Activated CD8-positive, alpha-beta memory T cell treated with anti-CD3 and anti-CD28 coated beads, Interleukin-2, amount 10 ng/mL, durations not matched to agents 7 days and 5 days (primary cell): ENCODE measurements at places on chromosomes 12 and 14. TPM values are rescaled to one million over a fixed set of nuclear protein-coding genes. Genes with fewer than 3 reads are reported as not detected.

- DNase-seq, result no peak
- no peaks in the 10 kb centered on the region for H3K27me3 ChIP-seq
- H3K4me3 ChIP-seq, result no peak overlapping the region
- no peaks in the 10 kb centered on the region for H3K4me1 ChIP-seq
- no peaks in the 10 kb centered on the region for H3K36me3 ChIP-seq
- H3K27ac ChIP-seq, result no peak overlapping the region
Observed at GRCh38 chr14:49303946-49304516, 282.1 kb downstream of the RPS29 start.

DNA sequence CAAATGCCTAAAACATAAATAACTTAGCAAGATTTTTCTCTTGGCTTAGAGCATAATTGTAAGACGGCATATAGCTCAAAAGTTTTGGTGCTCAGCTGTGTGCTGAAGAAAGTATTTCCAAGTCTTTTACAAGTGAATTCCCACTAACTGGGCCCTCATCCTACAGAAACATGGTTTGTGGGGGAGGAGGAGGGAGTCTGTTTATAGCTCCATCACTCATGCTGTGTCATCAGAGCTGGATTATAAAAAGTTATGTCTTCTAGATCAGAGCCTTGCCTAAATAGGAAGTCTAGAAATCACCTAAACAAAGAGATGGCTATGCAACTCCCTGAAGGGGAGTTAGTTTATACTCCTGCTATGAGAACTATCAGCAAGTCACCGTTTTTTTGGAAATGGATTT lies 65.9 kb upstream of the OTOGL start:
- no peaks in the 10 kb centered on the region for H3K4me1 ChIP-seq
- H3K4me3 ChIP-seq, result no peak overlapping the region
- H3K27me3 ChIP-seq, result peaks cover 12% of the 10 kb centered on the region
- DNase-seq, result no peak

DNA sequence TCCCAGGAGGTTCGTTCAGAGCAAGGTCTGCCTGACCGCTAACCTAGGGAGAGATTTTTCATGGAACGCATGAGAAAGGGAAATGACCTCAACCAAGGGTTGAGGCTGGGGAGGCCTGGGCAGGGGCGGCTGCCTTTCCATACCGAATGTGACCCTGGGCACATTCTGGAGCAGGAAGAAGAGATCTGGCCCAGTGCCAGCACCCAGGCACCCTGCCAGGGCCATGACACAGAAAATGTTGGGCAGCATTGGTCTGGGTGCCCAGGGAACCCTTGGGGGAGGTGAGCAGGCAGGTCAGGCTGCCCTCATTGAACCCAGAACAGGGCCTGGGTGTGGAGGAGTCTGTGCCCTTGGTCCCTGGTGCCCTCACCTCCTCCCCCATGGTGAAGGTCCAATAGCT lies 106.8 kb downstream of the CALM1 start:
- H3K4me1 ChIP-seq, result peaks cover 9% of the 10 kb centered on the region
- DNase-seq, result no peak
- H3K36me3 ChIP-seq, result no peaks in the 10 kb centered on the region
- H3K27me3 ChIP-seq, result peaks cover 16% of the 10 kb centered on the region

DNA sequence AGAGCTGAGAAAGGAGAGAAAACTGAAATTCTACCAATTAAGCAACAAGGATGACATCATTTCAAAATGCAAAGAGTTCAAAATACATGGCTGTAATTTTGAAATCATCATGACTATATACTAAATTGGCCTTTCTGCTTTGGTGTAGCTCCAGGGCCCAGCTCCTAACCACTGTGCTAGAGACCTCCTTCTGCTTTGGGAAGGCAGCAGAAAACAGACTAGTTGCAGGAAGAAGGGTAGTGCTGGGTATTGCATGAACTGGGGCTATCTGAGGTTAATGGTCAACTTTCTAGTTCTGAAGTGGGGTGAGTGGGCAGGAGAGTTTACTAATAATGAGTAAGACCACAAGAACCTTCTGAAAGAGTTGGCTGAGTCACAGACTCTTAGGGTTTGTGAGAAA lies 66.2 kb downstream of the PTGER2 start:
- DNase-seq, result no peak
- H3K36me3 ChIP-seq, result peaks cover 31% of the 10 kb centered on the region
- H3K4me3 ChIP-seq, result no peak overlapping the region
- H3K27me3 ChIP-seq, result no peaks in the 10 kb centered on the region

DNA sequence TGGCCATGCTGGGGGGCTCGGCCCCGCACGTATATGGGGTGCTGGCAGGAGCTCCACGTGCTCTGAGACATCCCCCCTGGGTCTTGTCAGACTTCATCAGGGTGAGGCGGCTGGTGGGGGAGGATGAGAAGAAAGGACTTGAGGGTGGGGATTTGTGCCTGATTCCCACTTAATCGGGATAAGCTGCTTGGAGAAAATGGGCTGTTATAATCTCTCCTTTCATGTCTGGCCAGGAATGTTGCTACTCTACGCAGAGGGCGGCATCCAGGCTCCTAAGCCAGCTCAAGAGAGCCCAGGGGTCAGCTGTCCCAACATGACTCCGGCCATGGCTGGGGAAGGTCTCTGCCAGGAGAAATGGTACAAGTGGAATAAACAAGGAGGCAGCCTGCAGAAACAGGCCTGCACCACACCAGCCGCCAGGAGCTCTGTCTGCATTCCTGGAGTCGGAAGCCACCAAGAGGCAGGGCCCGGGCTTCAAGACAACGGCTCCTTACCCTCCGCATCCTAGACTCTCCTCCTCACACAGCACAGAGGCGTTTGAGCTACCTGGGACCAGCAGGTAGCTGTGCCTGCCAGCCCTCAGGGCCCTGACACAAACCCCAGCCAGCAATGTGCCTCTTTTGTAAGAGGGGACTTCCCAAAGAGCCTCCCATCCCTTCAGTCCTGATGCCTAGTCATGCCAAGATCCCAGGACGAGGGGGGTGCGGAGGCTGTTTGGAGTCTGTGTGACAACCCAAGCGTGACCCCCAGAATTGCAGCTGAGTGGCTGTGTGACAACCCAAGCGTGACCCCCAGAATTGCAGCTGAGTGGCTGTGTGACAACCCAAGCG lies 195.8 kb upstream of the DIO3 start:
- no peak overlapping the region for H3K4me3 ChIP-seq
- H3K27me3 ChIP-seq, result peaks cover 11% of the 10 kb centered on the region
- no peaks in the 10 kb centered on the region for H3K36me3 ChIP-seq
- DNase-seq, result no peak

The ZFHX2 gene
- 1.8 TPM for total RNA-seq

The GCH1 gene
- total RNA-seq, result 70.8 TPM

The FKBP3 gene
- 65.2 TPM for total RNA-seq

The AICDA gene
- total RNA-seq, result not detected
